ENCODE measurements at places on chromosomes 1 and 21.

DNA sequence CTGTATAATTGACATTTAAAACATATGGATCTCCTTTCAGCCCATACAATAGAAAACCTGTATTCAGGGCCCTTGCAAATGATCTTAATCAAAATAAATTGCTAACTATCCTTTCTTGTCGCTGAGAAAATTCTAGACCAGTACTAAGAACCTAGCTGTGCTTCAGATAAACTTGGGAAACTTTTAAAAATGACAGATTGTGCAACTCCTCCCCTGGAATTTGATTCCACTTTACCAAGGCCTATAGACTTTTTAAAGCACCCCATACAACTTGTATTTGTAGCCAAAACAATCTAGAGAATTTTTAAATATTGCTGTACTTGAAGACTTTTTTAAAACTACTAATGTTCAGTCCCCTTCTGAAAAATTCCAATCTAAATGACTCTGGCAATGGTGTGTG, 51.6 kb downstream of the ZNF644 start:
- DNase-seq, result no peak
- no peaks in the 10 kb centered on the region for H3K36me3 ChIP-seq
- no peaks in the 10 kb centered on the region for H3K27me3 ChIP-seq
- no peak overlapping the region for H3K27ac ChIP-seq
- H3K4me1 ChIP-seq, result no peaks in the 10 kb centered on the region
- no peak overlapping the region for H3K4me3 ChIP-seq

- H3K4me1 ChIP-seq, result no peaks in the 10 kb centered on the region
- no peak for DNase-seq
These were observed 432.0 kb downstream of the SETD4 start for GRCh38 chr21:35628316-35628715.

- no peak overlapping the region for H3K27ac ChIP-seq
- DNase-seq, result no peak
- no peaks in the 10 kb centered on the region for H3K4me1 ChIP-seq
- no peak overlapping the region for H3K4me3 ChIP-seq
- H3K27me3 ChIP-seq, result no peaks in the 10 kb centered on the region
These were observed 355.6 kb downstream of the PRDM2 start for GRCh38 chr1:14055442-14056223.

- DNase-seq, result no peak
- H3K4me3 ChIP-seq, result no peak overlapping the region
- no peaks in the 10 kb centered on the region for H3K27me3 ChIP-seq
- peaks cover 10% of the 10 kb centered on the region for H3K4me1 ChIP-seq
These were observed 15.2 kb upstream of the ARHGEF2 start for GRCh38 chr1:155993595-155993994.

GRCh38 chr1:206461602-206462455, 8.4 kb upstream of the IKBKE start:
- no peak overlapping the region for H3K4me3 ChIP-seq
- no peaks in the 10 kb centered on the region for H3K36me3 ChIP-seq
- H3K27me3 ChIP-seq, result no peaks in the 10 kb centered on the region

DNA sequence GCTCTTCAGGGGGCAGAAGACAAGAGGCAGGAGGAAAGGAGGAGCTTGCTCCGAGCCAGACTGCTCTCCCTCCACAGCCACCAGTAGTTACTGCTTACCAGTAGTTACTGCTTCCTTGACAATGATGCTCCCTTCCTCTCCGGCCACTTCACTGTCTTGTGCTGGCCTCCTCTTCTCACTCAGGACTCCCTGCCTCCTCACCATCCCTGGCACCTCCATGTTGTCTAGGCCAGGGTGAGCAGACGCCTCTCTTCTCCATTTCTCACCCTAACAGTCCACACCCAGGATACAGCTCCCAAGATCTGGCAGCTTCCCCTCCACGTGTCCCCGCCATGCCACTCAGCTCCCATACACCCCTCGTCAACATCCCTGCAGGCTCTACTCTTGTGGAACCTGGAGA, 82.4 kb upstream of the TLR5 start:
- H3K27me3 ChIP-seq, result no peaks in the 10 kb centered on the region
- no peaks in the 10 kb centered on the region for H3K36me3 ChIP-seq
- no peak for DNase-seq
- H3K27ac ChIP-seq, result no peak overlapping the region

DNA sequence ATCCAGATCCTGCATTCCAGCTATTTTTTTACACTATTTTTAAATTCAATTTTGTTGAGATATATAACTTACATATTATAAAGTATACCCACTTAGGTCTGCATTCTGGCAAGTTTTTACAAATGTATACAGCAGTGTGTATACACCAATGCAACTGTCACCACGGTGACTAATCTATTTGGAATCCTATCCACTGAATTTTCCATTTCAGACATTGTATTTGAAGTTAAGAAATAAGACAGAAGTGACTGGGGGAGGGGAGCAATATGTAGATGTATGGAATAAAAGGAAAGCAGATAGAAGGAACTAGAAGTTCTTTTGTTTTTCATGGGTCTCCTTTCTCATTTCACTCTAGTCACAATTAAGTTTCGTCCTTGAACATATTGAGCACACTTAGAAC, 431.5 kb upstream of the CHRM3 start:
- no peak for DNase-seq
- no peak overlapping the region for H3K27ac ChIP-seq
- no peaks in the 10 kb centered on the region for H3K36me3 ChIP-seq

- no peaks in the 10 kb centered on the region for H3K27me3 ChIP-seq
- H3K36me3 ChIP-seq, result no peaks in the 10 kb centered on the region
- no peak overlapping the region for H3K4me3 ChIP-seq
- DNase-seq, result no peak
- no peak overlapping the region for H3K27ac ChIP-seq
These were observed 539.8 kb downstream of the PTPRC start for GRCh38 chr1:199178646-199179045.

DNA sequence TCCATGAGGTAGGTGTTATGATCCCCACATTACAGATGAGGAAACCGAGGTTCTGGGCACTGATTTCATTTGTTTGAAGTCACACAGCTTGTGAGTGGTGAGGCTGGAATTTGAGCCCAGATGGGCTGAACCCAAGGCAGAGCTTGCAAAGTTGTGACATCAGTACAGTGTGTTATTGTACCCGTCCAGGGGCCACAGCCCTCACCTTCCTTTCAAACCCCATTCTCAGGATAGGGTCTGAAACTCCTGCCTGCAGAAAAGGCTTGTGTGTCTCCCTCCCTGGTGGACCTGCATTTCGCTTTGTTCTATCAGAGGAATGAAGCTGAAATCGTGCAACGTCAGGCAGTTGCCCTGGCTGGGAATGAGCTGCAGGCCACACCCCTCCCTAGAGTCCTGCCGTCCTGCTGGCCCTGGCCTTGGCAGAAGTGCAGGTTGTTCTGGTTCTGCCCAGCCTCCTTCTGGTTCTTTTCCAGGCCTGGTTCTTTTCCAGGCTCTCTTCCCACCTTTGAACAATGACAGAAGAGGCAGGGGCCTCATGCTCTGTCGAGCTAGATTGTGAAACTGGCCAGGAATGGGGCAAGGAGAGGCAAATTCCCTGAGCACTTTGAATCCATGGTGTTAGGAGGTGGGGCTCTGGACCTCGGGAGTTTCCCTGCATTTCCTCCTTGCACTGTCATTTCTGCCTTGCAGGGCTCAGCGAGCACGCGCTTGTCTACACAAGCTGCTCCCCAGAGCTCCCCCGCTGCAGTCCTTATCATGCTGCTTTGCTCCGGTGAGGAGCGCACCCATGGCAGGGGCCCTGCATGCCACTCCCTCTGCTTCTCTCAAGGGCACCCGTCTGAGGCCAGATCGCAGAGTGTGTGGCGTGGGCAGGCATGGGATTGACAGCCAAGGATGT, 8.2 kb upstream of the MYOM3 start:
- no peak overlapping the region for H3K4me3 ChIP-seq
- peaks cover 30% of the 10 kb centered on the region for H3K4me1 ChIP-seq
- H3K27ac ChIP-seq, result no peak overlapping the region
- no peaks in the 10 kb centered on the region for H3K36me3 ChIP-seq
- H3K27me3 ChIP-seq, result no peaks in the 10 kb centered on the region

DNA sequence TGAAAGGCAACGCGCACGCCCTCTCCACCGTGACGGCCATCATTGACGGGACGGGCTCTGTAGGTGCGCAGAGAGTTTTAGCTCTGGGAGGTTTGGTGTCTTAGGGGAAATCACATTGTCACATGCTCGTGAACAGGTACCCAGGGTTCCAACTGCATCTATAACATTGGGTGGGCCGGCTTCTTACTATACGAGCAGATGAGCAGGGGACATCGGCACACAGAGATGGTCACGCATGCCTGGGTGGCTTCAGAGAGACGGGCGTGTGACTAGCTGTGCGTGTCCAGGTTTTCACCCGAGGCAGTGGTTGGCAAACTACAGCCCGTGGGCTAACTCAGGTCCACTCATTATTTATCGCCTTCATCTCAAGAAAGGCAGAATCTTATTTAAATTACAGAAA, 54.7 kb downstream of the SLC37A1 start:
- H3K36me3 ChIP-seq, result no peaks in the 10 kb centered on the region
- no peaks in the 10 kb centered on the region for H3K27me3 ChIP-seq
- no peaks in the 10 kb centered on the region for H3K4me1 ChIP-seq

DNA sequence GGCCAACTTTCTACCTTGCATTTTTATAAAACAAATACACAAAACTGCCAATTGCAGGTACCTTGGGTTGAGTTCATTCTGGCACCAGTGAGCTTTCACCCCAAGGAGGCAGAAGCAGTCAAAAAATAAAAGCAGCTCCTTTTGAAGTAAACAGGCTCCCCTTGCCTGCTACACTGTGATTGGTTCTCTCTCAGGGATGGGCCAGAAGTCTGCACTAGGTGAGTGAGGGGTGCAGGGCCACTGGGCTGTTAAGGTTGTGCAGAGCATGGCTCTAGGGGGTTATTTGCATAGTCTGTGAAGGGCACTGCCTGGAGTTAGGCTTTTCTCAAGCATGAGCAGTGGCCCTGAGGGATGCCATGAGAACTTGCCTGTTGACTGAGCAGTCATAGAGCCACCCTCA, 39.1 kb downstream of the AKNAD1 start:
- H3K36me3 ChIP-seq, result no peaks in the 10 kb centered on the region
- H3K27ac ChIP-seq, result no peak overlapping the region
- H3K4me1 ChIP-seq, result 0 out of 2 replicates have a peak, but pooled peaks cover 3% of the 10 kb centered on the region
- DNase-seq, result no peak
- no peak overlapping the region for H3K4me3 ChIP-seq

DNA sequence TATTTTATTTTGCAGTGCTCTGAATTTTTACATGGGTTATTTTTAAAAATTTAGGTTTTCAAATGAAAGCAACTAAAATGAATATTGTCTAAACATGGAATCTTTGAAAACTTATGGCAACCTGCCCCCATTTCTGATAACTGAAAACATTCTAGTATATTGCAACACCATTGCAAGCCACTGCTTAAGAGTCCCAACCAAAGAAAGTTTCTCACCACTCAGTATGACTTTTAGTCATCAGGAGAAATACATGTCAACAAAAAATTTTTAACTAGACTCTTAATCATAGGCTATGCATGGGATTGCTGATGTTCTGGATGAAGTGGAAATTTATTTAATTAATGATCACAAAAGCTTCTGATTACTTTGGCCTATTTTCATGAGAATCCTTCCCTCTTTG, 112.1 kb downstream of the TNFSF18 start:
- no peak for DNase-seq
- H3K27me3 ChIP-seq, result no peaks in the 10 kb centered on the region
- peaks cover 10% of the 10 kb centered on the region for H3K4me1 ChIP-seq
- H3K4me3 ChIP-seq, result no peak overlapping the region
- no peak overlapping the region for H3K27ac ChIP-seq

DNA sequence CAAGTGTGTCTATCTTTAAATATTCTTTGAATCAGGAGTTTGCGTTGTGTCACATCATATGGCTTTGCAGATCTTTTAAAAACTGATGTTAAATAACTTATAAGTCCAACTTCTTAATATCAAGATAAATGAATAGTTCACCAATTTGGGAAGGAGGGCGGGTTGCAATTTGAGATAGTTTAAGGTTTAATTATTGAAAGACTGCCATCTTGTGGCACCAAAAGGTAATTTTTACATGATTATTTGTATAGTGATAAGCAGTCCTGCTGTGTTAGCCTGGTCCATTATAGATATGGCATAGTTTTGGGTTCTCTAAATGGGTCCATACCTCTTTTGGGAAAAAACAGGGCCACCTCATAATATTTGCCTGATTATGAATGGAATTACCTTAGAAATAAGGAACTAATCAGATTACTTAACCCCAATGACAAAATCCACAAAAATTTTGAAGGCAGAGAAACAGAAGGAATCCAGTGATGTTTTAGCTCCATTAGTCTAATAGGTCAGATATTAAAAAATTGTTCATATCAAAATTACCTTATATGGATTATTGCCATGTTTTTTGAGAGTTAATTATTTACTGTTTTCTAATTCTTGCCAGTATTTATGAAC, 64.3 kb downstream of the PRKAA2 start:
- H3K4me3 ChIP-seq, result no peak overlapping the region
- H3K27me3 ChIP-seq, result no peaks in the 10 kb centered on the region
- no peaks in the 10 kb centered on the region for H3K36me3 ChIP-seq
- peaks cover 9% of the 10 kb centered on the region for H3K4me1 ChIP-seq

DNA sequence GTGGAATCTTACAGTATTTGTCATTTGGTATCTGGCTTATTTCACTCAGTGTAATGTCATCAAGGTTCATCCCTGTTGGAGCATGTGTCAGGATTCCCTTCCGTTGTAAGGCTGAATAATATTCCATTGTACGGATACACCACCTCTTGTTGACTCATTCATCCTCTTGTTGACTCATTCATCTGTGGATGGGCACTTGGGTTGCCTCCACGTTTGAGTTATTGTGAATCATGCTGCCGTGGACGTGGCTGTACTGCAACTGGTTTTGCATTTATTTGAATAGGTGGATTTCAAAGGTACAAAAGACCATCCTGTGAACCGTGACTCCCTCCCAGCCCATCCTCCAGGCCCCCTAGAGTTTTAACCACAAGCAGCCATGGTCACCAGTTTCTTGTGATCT, 11.9 kb upstream of the TCP10L start:
- no peaks in the 10 kb centered on the region for H3K27me3 ChIP-seq
- no peak overlapping the region for H3K4me3 ChIP-seq
- H3K4me1 ChIP-seq, result peaks cover 14% of the 10 kb centered on the region
- no peaks in the 10 kb centered on the region for H3K36me3 ChIP-seq
- no peak for DNase-seq

DNA sequence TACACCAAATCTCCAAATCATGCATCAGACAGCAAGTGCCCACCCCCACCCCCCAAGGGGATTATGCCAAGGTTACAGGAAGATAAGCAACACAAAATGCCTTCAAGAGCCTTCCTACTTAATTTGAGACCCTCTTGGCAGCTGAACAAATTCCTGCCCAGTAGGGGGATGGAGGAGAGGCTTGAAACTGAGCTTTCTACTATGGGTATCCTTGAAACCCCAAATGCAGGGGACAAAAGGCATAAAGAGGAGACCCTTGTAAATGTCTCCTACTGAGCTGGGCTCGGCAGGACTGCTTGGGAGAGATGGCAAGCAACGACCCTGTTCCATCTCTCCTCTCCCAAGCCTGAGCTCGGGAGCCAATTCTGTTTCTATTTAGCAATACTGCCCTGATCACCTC, 3.5 kb downstream of the SLC41A1 start:
- peaks cover 5% of the 10 kb centered on the region for H3K4me1 ChIP-seq
- no peak for DNase-seq
- no peak overlapping the region for H3K27ac ChIP-seq
- no peaks in the 10 kb centered on the region for H3K27me3 ChIP-seq
- H3K4me3 ChIP-seq, result no peak overlapping the region

GRCh38 chr1:53697721-53698383, 41.1 kb downstream of the GLIS1 start:
- no peak overlapping the region for H3K27ac ChIP-seq
- H3K4me1 ChIP-seq, result no peaks in the 10 kb centered on the region
- no peaks in the 10 kb centered on the region for H3K36me3 ChIP-seq
- no peaks in the 10 kb centered on the region for H3K27me3 ChIP-seq
- H3K4me3 ChIP-seq, result no peak overlapping the region
- DNase-seq, result no peak

GRCh38 chr1:69568421-69569174, 876 bp downstream of the LRRC7 start:
- no peak for DNase-seq
- H3K27ac ChIP-seq, result peak overlapping the region; percentile 87
- H3K27me3 ChIP-seq, result no peaks in the 10 kb centered on the region
- H3K4me1 ChIP-seq, result 0 out of 2 replicates have a peak, but pooled peaks cover 3% of the 10 kb centered on the region
- peak overlapping the region; percentile 48 for H3K4me3 ChIP-seq

All from Caco-2 (cell line).